ENCODE measurements at places on chromosomes 1 and 21. TPM values are rescaled to one million over a fixed set of nuclear protein-coding genes. Genes with fewer than 3 reads are reported as not detected.

DNA sequence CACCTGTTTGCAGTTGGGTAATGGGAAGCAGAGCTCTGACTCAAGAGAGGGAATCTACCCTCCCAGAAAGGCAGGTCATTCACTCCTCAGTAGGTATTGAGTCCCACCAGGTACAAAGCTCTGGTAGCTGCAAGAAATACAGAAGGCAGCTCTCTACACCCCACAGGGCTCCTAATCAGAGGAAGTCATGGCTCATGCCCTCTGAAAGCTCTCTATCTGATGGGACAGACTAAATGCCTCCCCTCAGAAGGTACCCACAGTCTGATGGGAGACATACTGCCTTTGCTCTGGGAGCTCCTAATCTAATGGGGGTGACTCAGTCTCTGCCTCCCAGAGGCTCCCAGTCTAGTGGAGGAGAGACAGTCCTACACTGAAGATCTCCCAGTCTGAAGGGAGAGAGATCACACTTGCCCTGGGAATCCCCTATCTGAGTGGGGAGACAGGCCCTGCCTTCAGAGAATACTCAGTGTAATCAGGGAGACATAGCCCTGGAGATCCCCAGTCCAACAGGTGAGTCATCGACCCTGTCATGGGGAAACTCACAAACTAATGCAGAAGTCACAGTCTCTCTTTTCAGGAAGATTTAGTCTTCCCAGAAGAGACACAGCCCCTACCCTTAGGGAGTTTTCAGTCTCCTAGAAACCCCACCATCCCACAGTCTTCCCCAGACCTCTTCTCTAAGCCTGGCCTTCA lies 23.7 kb downstream of the CAMK1G start:
- no peak for DNase-seq

Gene HSD3B1
- total RNA-seq: not detected

DNA sequence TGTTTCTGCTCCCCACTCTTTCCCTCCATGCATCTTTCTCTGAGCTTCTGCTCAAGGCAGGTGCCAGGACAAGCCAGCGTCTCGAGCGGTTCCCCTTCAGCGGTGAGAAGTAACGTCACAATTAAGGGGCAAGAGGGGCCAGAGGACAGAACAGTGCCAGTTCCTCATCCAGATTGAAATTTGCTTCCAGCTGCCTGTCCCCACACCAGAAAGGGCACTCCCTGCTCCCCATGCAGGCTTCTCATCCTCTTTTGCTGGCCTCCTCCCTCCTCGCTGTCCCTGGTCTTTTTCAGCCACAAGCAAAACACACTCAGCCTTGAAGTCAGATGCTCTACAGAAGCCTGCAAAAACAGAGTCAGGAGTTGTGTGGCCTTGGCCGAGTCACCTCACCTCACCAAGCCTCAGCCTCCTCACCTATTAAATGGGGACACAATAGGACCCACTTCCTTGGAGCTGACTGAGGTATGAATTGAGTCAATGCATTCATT lies 35.0 kb upstream of the ECE1 start:
- DNase-seq: no peak

GRCh38 chr1:91831132-91831930 lies 54.6 kb downstream of the TGFBR3 start:
- DNase-seq: peak; percentile 62

Gene DDAH1
- 73.1 TPM for total RNA-seq

Gene LCE1B
- not detected for total RNA-seq

Gene MMEL1
- 4.0 TPM for total RNA-seq

Gene HAO2
- total RNA-seq: 1.9 TPM

GRCh38 chr1:226318471-226318870 lies 9.5 kb upstream of the LIN9 start:
- no peak for DNase-seq

Gene CD164L2
- 0.63 TPM for total RNA-seq

Gene PPM1J
- 2.0 TPM for total RNA-seq

- no peak for DNase-seq
Measured at GRCh38 chr1:221923929-221924598, 182.2 kb upstream of the DUSP10 start.

All from kidney (tissue), 22 donors.